T-helper 2 cell (primary cell): ENCODE measurements at places on chromosomes 7 and 10.

- DNase-seq = no peak
Measured at GRCh38 chr10:113278664-113279063, 274.2 kb upstream of the HABP2 start.

DNA sequence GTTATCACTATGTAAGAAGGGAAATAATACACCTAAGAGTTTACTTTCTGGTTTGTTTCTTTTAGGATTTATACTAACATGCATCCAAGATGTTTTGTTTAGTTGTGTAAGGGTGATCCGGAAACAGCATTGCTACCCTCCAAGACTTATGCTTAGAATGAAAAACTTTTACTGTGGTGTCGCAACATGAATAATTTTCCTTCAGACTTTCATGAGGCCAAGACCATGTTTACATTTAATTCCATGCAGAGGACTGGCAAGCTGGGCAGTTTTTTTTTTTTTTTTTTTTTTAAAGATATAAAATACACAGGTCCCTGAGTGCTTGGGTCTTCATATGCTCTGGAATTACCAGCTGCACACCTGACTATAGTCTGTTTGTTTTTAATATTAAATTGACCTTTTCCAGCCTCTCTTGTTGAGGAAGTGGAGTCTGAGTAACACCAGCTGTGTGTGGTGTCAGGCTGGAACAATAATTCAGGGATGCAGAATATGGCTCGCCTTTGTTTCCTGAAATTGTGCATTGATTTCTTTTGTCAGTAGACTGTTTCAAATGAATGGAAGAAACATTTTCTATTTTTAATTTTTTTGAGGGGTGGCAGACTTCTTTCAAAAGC is 81.7 kb downstream of the ST7 start:
- no peak for DNase-seq

DNA sequence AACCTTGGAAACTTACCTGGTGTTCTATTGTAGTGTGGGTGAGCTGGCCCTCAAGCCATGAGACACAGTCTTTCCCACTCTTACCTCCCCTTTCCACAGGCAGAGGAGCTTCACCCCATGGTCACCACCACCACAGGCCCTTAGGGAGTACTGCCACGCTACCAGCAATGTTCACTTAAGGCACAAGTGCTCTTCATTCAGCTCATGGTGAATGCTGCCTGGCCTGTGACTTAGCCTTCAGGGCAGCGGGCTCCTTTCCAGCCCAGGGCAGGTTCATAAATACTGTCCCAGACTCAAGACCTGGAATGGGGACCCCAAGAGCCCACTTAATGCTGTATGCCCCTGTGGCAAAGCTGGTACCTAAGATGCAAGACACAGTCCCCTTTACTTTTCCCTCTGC is 109.4 kb downstream of the MYO3A start:
- DNase-seq = no peak

GRCh38 chr7:123282181-123282580 is 82.4 kb upstream of the SLC13A1 start:
- DNase-seq = no peak

GRCh38 chr10:123560301-123561140 is 105.6 kb upstream of the GPR26 start:
- DNase-seq = no peak
